Right atrium auricular region (tissue), 2 donors: ENCODE measurements at places on chromosomes 5 and 9. TPM values are rescaled to one million over a fixed set of nuclear protein-coding genes. Genes with fewer than 3 reads are reported as not detected.

Gene CARTPT
- total RNA-seq: not detected

Gene SPINK7
- not detected for total RNA-seq

Gene LHX6
- 2.8 TPM for total RNA-seq

Gene C9orf50
- total RNA-seq: not detected

Gene HMCN2
- total RNA-seq: 1.3 TPM

Gene CCIN
- not detected for total RNA-seq

DNA sequence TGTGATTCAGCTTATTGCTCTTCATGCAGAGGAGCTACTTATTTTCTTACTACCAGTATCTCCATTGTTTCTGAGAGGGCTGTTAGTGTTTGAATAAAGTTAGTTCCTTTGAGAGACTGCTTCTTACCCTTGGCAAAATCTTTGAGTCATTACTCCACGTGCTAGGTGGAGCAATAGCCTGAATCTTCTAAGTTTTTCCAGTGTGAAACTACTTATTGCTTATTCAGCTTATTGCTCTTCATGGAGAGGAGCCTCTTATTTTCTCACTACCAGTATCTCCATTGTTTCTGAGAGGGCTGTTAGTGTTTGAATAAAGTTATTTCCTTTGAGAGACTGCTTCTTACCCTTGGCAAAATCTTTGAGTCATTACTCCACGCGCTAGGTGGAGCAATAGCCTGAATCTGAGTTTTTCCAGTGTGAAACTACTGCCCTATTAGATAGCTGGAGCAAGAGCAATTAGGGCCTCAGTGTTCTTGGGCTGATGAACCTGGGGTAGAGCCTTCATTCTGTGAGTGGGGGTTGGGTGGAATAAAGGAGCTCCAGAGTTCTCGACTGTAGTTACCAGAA lies 41.9 kb downstream of the GPBP1 start:
- peaks cover 22% of the 10 kb centered on the region for H3K36me3 ChIP-seq
- DNase-seq: no peak
- peaks cover 9% of the 10 kb centered on the region for H3K4me1 ChIP-seq
- no peaks in the 10 kb centered on the region for H3K27me3 ChIP-seq
- no peak overlapping the region for H3K4me3 ChIP-seq

- H3K4me3 ChIP-seq: no peak overlapping the region
- no peaks in the 10 kb centered on the region for H3K27me3 ChIP-seq
- no peak for DNase-seq
- H3K27ac ChIP-seq: no peak overlapping the region
- no peaks in the 10 kb centered on the region for H3K36me3 ChIP-seq
Observed at GRCh38 chr5:8993031-8993430, 552.8 kb downstream of the SEMA5A start.

DNA sequence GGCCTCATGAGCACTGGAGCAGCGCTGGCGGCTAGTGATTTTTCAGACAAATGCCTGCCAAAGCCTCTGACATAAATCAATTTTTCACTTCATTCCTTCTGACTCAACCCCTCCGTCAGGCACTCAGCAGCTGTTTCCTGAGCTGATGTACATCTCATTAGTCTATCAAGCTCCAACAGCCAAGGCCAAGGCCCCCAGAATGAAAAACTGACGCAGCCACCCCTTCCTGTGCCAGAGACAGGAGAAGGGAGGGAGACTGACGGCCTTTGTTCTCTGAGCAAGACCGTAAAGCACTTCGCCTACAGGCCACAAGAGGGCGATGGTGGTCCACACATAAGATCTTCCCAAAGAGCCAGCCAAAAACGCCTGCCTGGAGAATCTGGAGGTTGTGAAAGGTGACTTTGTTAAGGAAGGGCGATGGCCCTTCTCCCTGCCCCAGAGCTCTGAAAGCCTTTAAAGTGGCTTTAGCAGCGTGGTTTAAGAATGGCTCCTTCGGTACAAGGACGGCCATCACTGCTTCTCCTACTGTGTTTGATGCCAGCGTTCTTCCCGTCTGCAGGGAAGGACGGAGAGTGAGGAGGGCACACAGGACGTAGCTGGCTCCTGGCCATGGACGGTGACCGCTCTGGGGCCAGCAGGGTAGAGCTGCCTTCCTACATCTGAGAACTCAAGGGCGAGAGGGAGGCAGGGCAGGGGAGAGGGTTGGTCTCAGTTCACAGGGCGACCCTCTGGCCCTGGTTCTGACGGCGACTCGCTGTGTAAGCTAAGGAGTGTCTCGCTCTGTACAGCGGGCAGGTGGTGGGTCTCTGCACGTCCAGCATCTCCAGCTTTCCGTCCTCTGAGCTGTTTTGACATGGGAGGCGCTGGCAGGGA lies 37.0 kb downstream of the ALG2 start:
- no peaks in the 10 kb centered on the region for H3K27me3 ChIP-seq
- peak; percentile 93 for DNase-seq

DNA sequence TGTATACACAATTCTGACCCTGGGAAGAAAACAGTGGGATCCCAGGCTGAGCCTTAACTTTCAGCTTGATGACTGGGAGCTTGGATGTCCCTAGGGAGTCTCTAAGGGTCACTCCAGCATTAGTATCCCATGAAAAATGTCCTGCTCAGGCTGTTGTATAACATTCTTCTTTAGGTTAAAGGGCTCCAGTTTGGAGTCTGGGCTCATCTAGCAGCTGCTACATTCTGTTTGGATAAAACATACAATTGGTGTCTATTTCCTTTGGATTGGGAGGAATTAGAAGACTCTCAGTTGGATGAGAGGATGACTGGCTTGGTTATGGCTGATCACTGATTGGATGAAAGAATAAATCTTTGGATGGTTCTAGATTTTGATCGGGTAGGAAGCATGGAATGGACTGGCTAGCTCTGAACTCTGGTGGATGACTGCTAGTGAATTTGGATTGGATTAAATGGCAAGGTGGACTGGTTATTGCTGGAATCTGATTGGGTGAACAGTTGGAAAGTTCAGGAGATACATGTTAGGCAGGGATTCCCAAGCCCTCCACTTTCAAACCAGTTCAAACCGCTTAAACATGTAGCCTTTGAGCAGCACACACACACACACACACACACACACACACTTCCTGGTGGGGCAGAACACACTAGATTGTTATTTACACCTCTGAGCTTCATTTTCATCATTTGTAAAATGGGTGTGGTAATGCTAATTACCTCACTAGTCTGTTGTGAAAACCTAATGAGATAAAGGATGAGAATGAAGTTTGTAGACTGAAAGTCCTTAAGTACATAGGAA lies 7.1 kb upstream of the MYOZ3 start:
- peak overlapping the region; percentile 96 for H3K27ac ChIP-seq
- H3K36me3 ChIP-seq: peaks cover 49% of the 10 kb centered on the region
- H3K4me1 ChIP-seq: no peaks in the 10 kb centered on the region
- no peak for DNase-seq

GRCh38 chr9:132690696-132691095 lies 20.4 kb downstream of the GTF3C4 start:
- H3K27me3 ChIP-seq: no peaks in the 10 kb centered on the region
- H3K4me1 ChIP-seq: no peaks in the 10 kb centered on the region
- no peak overlapping the region for H3K27ac ChIP-seq
- H3K36me3 ChIP-seq: peaks cover 34% of the 10 kb centered on the region

DNA sequence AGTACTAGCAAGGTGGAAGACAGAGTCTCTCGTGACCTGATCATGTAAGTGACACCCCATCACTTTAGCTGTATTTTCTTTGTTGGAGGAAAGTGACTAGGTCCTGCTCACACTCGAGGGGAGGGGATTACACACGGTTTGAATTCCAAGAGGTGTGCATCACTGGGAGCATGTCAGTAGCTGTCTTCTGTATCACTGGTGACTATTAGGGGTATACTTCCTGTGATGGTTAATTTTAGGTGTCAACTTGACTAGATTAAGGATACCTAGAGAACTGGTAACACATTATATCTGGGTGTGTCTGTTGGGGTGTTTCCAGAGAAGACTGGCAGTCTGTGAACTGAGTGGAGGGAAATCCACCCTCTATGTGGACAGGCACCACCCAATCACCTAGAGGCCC lies 22.5 kb downstream of the FOXD1 start:
- H3K27me3 ChIP-seq: no peaks in the 10 kb centered on the region
- H3K4me3 ChIP-seq: no peak overlapping the region
- DNase-seq: no peak
- no peak overlapping the region for H3K27ac ChIP-seq
- H3K4me1 ChIP-seq: no peaks in the 10 kb centered on the region
- no peaks in the 10 kb centered on the region for H3K36me3 ChIP-seq

- H3K27ac ChIP-seq: peak overlapping the region; percentile 97
- H3K36me3 ChIP-seq: peaks cover 7% of the 10 kb centered on the region
- H3K4me1 ChIP-seq: no peaks in the 10 kb centered on the region
Observed at GRCh38 chr5:218457-219291, 554 bp downstream of the SDHA start.

- DNase-seq: no peak
- peaks cover 15% of the 10 kb centered on the region for H3K4me1 ChIP-seq
- H3K27ac ChIP-seq: no peak overlapping the region
- peaks cover 9% of the 10 kb centered on the region for H3K27me3 ChIP-seq
Observed at GRCh38 chr9:34629491-34629808, 584 bp upstream of the ARID3C start.

- H3K36me3 ChIP-seq: no peaks in the 10 kb centered on the region
- no peaks in the 10 kb centered on the region for H3K4me1 ChIP-seq
- peak; percentile 62 for DNase-seq
- H3K27me3 ChIP-seq: no peaks in the 10 kb centered on the region
- no peak overlapping the region for H3K27ac ChIP-seq
Observed at GRCh38 chr5:115686051-115686737, 60.4 kb upstream of the TMED7 start.

GRCh38 chr5:73994963-73995362 lies 369.0 kb downstream of the ARHGEF28 start:
- no peaks in the 10 kb centered on the region for H3K27me3 ChIP-seq
- H3K36me3 ChIP-seq: no peaks in the 10 kb centered on the region
- DNase-seq: no peak
- H3K27ac ChIP-seq: no peak overlapping the region
- no peak overlapping the region for H3K4me3 ChIP-seq

DNA sequence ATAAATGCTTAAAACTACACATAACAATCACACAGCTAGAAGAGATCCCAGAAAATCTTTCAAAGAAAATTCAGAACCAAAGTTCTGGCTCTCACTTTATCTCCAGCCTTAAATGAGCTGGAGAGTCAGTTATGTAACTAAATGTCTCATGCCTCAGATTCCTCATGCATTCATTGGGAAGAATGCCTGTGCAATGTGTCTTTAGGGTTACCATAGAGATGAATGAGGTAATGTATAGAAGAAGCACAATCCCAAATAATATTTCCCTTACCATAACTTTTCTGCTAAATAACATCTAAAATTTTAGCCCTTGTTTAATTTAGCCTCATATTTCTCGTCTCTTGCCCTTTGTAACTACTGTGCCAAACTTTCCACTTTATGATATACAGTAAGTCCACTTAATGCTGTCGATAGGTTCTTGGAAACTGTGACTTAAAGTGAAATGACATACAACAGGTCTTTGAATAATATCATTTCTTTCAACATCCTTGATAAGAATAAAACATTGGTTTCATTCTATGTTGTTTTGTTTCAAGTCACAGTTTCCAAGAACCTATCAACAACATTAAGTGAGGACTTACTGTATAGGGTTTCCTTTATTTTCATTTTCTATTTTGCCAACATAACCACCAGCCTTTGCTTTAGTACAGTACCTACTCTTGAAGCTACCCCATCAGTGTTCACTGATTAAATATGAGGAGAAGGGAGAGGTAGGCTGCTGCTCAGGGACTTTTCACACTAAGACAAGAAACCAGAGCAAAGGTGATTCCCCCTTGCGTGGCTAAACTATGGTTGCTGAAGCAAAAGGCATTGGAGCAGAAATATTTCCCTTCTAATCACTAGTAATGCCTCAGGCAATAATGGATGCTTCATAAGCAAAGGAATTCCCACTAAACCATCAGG lies 295.7 kb upstream of the PTGER4 start:
- no peak overlapping the region for H3K4me3 ChIP-seq
- no peaks in the 10 kb centered on the region for H3K27me3 ChIP-seq
- H3K27ac ChIP-seq: no peak overlapping the region
- H3K36me3 ChIP-seq: no peaks in the 10 kb centered on the region

GRCh38 chr5:59446356-59446755 lies 447.2 kb downstream of the PDE4D start:
- H3K4me3 ChIP-seq: no peak overlapping the region
- no peak for DNase-seq
- no peaks in the 10 kb centered on the region for H3K4me1 ChIP-seq
- no peak overlapping the region for H3K27ac ChIP-seq

DNA sequence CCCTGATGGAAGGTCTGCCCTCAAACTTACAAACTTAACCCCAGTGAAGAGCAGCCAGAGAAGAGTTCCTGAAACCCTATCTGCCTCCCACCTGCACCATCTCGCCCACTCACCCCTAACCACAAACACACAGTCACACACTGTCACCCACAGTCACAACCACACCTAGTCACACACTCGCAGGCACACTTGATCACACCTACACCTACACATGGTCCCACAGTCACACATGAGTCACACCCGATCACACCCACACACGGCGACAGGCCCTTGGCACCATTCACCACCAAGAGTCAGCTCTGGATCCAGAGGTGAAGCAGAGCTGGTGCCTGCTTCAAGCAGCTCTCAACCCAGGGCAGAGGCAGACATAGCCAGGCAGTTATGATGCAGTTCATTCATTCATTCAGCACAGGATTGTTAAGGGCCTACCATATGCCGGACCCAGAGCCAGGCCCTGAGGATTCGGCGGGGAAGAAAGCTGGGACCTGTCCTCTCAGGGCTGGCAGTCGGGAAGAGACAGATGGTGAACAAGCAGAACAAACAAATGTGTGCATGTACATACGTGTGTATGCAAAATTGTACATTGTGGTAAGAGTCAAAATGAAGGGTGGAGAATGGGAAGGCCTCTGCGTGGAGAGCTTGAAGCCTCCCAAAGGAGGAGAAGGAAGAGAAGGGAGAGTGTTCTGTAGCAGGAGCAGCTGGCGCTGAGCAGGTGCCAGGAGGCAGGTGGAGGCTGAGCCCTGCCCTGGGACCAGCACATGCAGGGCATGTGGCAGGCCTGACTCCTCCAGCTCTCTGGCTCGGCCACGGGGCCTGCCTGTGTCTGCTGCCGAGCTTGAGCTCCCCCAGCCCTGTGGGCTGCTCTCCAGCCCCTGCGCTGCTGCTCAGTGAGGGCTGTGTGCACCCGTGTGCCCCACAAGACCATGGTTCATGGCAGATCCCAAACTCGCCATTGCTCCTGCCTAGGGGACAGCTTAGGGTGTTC lies 6.4 kb downstream of the TSPAN17 start:
- no peak for DNase-seq
- H3K4me3 ChIP-seq: no peak overlapping the region
- H3K4me1 ChIP-seq: no peaks in the 10 kb centered on the region
- no peaks in the 10 kb centered on the region for H3K27me3 ChIP-seq

GRCh38 chr9:101421653-101422065 lies 13.9 kb downstream of the ALDOB start:
- no peaks in the 10 kb centered on the region for H3K36me3 ChIP-seq
- H3K4me1 ChIP-seq: no peaks in the 10 kb centered on the region
- H3K27ac ChIP-seq: no peak overlapping the region
- H3K4me3 ChIP-seq: no peak overlapping the region
- DNase-seq: no peak

- DNase-seq: no peak
- no peaks in the 10 kb centered on the region for H3K27me3 ChIP-seq
- no peak overlapping the region for H3K4me3 ChIP-seq
- H3K27ac ChIP-seq: no peak overlapping the region
- H3K36me3 ChIP-seq: no peaks in the 10 kb centered on the region
Observed at GRCh38 chr5:14105718-14106410, 37.3 kb upstream of the TRIO start.

GRCh38 chr5:55031492-55031891 lies 7.4 kb downstream of the GZMK start:
- no peak overlapping the region for H3K4me3 ChIP-seq
- DNase-seq: no peak
- H3K36me3 ChIP-seq: no peaks in the 10 kb centered on the region
- no peak overlapping the region for H3K27ac ChIP-seq
- H3K27me3 ChIP-seq: no peaks in the 10 kb centered on the region

- peaks cover 3% of the 10 kb centered on the region for H3K4me1 ChIP-seq
- no peaks in the 10 kb centered on the region for H3K27me3 ChIP-seq
- H3K4me3 ChIP-seq: no peak overlapping the region
- no peaks in the 10 kb centered on the region for H3K36me3 ChIP-seq
Observed at GRCh38 chr5:175894793-175895192, 23.4 kb downstream of the CPLX2 start.
